ELR (cell line): ENCODE measurements at places on chromosomes 16 and 17.

DNA sequence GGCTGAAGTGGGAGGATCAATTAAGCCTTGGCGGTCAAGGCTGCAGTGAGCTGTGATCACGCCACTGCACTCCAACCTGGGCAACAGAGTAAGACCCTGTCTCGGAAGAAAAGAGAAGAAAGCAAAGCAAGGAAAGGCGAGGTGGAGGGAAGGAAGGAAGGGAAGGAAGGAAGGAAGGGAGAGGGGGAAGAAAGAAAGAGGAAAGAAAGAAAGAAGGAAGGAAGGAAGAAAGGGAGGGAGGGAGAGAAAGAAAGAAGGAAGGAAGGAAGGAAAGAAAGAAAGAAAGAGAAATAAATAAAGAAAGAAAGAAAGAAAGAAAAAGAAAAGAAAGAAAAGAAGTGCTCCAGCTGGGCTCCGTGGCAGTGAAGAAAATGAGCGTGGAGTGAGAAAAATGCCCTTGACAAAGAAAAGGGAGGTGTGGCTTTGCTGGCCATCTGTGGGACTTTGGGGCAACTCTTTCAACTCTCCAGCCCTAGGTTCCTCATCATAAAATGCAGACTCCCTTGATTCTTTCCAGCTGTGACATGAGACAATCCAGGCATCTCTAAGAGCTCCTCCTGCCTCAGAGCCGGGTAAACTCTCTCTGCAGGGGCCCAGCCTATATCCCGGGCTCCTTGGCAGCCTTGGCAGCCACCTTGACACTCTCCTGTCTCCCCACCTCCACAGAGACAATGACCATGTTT lies 2.4 kb downstream of the GSDMA start:
- DNase-seq = no peak

DNA sequence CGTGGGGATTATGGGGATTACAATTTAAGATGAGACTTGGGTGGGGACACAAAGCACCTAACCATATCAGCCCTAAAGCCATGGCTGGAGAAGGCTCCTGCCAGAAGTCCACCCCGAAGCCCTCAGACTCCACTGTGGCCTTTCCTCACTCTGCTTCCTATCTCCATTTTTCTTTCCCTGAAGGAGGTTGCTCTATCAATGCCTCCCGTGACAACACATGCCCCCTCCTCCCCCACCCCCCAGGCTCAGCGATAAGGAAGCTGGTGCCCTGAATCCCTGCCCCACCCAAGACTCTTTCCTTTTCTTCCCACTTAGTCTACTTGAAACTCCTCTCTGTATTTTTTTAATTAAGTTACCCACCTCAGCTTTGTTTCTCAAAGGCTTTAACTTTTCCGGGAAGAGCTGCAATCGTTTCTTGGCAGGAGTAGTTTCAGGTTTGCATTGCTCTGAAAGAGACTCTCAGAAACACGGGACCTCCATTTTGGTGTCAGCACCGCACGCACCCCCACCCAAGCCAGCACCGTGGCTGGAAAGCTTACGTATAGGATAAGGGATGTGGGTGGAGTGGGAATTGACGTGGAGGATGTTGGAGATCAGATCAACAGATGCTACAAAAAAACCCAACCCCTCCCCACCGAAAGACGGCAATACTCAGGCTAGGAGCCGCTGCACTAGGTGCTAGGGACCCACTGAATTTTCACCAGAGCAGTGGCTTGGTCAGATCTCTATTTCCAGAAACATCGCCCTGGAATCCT lies 15.2 kb upstream of the CA4 start:
- DNase-seq = peak; percentile 65

DNA sequence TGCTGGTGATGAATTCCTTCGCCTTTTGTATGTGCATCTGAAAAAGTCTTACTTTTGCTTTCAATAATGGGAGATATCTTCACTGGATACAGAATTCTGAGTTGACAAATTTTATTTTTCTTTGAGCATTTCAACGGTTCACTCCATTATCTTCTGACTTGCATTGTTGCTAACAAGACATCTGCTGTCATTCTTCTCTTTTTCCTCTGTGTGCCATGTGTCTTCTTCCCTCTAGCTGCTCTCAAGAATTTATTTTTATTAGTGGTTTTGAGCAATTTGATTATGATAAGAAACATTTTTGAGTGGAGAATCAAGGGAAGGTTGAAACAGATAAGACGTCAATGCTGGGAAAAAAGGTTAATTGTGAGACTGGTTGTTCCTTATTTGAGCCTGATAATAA lies 471.8 kb downstream of the CDH13 start:
- no peak for DNase-seq

- DNase-seq = no peak
Observed at GRCh38 chr16:49580751-49581303, 207.2 kb downstream of the C16orf78 start.

DNA sequence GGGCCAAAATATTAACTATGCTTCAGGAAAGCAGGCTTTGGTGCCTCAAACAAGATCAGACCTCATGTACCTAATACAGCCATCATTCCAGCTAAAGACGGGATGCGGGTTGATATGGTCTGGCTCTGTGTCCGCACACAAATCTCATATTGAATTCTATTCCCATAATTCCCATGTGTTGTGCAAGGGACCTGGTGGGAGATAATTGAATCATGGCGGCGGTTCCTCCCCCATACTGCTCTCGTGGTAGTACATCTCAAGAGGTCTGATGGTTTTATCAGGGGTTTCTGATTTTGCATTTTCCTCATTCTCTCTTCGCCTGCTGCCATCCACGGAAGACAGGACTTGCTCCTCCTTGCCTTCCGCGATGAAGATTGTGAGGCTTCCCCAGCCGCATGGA lies 19.1 kb upstream of the CHST6 start:
- no peak for DNase-seq

DNA sequence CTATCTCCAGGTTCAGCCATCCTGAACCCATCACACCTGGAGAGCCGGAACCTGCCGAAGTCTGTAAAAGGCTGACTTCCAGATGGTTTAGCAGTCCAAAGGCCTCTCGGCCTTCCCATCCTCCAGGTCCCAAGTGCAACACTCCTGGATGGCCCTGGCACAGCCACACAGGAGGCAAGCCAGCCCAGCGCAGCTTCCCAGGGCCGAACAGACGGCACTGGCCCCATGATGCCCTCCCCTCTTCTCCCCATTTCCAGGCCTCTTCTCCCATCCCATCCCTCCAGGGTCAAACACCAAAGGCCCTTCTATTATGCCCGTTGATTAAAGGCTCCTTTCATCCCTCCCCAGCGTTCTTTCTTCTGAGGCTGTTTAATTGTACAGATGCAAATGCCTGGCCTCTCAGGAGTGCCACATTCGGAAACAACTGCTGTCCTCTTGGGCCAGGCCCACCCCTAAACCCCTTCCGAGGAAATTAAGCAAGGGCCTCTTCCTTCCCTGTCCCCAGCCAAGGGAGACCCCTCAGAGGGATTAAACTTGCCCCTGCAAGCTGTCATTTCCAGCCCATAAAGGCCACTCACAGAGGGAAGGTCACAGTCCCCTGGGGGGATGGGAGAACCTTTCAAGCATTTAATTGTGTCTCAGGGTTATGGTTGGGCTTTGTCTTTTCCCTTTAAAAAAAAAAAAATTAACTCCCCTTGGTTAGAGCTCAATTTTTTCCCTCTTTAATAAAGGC lies 30.8 kb downstream of the AXIN2 start:
- no peak for DNase-seq

DNA sequence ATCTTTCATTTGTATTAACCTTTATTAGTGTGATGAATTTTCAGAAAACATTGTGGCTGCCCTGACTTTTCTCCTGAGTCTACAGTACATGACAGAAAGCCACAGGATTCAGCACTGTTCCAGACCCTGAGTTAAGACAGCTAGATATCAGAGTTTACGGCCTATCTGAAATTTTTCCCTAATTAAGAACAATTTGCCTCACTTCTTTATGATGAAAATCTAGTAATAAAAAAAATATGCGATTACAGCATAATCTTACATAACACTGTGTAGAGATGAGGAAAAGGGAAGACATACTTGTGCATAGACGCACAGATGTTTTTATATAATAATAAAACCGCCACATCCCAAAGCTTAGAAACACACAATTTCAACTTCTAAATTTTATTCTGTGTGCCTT lies 7.3 kb downstream of the SPOP start:
- DNase-seq = no peak

GRCh38 chr16:81327011-81327410 lies 12.2 kb downstream of the GAN start:
- no peak for DNase-seq

DNA sequence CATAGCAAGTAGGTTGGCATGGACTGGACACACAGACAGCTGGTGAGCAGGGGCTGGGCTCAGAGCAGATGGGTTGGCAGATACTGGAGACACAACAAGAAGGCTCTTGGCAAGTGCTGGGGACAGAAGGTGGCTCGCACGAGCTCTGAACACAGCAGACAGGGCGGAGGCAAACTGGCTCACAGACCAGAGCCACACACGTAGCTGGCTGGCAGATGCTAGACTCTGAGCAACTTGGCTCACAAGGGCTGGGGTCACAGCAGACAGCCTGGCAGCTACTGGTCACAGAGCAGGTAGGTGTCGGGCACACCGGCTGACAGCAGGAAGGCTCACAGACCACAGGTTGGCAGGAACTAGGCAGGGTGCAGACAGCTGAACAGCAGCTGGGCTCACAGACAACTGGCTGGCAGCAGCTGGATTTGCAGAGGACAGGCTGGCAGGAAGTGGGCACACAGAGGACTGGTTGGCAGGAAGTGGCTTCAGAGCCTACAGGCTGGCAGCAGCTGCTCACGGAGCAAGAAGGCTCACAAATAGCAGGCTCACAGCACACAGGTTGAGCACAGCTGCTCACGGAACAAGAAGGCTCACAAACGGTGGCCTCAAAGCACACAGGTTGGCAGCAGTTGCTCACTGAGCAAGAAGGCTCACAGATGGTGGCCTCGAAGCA lies 725 bp downstream of the KRTAP16-1 start:
- DNase-seq = no peak

DNA sequence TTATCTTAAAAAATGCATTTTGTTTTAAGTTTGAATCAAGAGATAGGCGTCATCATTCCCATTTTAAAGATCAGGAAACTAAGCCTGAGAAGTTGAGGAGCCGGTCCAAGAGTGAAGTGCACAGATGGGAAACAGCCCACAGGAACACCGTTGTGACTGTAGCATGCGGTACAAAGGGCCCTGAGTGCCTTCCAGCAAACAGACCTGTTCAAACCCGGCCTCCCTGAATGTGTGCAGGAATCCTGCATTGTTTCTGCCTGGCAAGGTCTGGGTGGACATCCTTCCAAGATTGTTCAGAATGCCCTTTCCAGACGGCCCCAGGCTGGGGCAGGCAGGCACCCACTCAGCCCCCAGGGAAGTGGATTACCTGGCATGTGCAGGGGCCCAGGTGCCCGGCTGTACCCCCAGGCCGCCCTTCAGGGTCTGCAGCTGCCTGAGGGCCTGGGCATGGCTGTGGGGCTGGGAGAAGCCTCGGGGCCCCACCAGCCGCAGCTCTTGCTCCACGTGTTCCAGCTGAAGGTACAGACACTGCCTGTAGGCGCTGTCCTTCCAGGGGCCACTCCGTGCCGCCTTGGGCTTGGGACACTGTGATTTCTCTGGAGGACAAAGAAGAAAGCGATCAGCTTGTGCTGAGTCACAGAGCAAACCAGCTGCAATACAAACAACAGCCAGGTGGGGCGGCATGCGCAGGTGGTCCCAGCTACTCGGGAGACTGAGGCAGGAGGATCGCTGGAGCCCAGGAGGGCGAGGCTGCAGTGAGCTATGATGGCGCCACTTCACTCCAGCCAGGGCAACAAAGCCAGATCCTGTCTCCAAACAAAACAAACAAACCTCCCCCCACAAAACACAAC lies 45.0 kb upstream of the GCSH start:
- peak; percentile 25 for DNase-seq

- no peak for DNase-seq
Observed at GRCh38 chr16:35195173-35195863, 1735.9 kb downstream of the TP53TG3F start.

- DNase-seq = peak; percentile 73
Observed at GRCh38 chr17:56297184-56297583, 143.9 kb downstream of the ANKFN1 start.

DNA sequence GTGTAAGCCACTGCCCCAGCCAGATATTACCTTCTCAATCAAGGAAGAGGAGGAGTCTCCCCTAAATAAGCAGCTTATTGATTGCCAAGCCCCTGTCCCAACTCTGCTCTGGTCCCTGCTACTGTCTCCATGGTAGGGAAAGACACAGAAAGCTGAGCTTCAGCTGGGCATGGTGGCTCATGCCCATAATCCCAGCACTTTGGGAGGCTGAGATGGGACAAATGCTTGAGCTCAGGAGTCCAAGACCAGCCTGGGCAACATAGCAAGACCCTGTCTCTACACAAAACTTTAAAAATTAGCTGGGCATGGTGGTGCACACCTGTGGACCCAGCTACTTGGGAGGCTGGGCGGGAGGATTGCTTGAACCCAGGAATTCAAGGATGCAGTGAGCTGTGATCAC lies 6.6 kb downstream of the JUP start:
- no peak for DNase-seq

DNA sequence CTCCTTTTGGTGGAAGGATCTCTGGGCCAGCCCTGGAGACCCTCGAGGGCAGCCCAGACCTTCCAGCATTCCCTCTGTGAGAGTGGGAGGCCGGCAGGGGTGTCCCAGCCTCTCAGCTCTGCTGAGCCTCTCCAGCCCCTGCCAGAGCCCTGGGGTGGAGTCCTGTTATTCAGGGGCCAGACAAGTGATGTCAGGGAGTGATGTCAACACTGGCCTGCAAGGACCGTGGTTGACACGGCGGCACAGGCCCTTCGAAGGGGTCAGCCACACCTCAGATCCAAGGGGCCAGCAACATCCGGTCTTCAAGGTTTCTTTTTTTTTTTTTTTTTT lies 231.2 kb downstream of the KATNIP start:
- no peak for DNase-seq

DNA sequence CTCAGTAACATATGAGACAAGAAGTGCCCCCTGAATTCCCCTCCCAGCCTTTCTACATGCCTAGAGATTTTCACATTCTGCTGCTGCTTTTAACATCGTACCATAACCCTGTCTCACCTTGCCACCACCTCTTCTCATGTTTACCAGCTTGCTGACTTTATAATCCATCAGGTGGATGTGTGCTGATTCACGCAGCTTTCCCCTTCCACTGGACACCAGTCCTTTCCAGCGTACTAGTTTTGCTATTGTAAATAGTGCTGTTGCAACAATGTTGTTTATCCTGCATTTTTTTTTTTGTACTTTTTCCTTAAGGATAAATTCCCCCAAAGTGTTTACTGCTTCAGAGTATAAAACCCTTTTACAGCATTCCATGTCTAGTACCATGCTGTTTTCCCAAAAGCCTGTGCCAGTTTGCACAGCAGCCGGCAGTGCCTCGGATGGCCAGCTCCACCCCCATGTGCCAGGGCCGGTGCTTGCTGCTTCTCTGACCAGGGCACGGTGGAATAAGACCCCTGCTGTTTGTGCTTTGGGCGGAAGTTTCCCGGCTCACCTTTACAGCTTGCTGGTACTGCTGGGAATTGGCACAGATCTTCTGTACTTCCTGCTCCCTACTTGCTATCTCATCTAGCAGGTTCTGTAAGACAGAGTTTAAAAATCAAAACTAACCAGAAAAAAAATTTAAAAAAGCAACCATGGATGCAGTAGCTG lies 41.3 kb downstream of the UBN1 start:
- DNase-seq = no peak

GRCh38 chr17:72545766-72546165 lies 424.9 kb downstream of the SOX9 start:
- DNase-seq = peak; percentile 17
